ENCODE measurements at places on chromosomes 7 and 10.

DNA sequence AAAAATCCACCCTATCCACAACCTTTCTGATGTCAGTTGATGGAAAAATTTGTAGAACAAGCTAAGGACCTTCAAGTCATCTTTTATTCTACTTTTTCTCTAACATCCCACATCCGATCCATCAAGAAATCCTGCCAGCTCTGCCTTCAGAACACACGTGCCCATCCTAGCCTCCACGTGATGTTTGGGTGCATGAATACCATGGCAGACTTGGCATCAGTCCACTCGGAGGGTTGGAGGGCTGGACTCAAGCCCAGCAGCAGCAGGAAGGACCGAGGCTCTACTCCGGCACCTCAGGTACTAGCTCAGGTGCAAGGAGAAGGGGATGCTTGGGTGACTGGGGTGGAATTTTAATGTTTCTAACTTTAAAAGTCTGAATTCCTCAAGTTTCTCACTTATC lies 428.6 kb downstream of the DPP6 start:
- peak; percentile 49 for DNase-seq

- no peak for DNase-seq
Measured at GRCh38 chr7:79513261-79513660, 59.8 kb upstream of the MAGI2 start.

- DNase-seq: no peak
Measured at GRCh38 chr7:24731313-24731712, 26.0 kb downstream of the GSDME start.

GRCh38 chr7:8068892-8069686 lies 100.5 kb downstream of the GLCCI1 start:
- DNase-seq: no peak

- DNase-seq: no peak
Measured at GRCh38 chr10:117463545-117463920, 79.0 kb upstream of the EMX2 start.
